ENCODE measurements at places on chromosomes 6 and 20.
A peak's percentile ranks its signal among the peaks of the same experiment; 100 is the strongest.

- DNase-seq, result peak; percentile 7
Measured at GRCh38 chr20:10322073-10323012, 103.7 kb downstream of the SNAP25 start.

DNA sequence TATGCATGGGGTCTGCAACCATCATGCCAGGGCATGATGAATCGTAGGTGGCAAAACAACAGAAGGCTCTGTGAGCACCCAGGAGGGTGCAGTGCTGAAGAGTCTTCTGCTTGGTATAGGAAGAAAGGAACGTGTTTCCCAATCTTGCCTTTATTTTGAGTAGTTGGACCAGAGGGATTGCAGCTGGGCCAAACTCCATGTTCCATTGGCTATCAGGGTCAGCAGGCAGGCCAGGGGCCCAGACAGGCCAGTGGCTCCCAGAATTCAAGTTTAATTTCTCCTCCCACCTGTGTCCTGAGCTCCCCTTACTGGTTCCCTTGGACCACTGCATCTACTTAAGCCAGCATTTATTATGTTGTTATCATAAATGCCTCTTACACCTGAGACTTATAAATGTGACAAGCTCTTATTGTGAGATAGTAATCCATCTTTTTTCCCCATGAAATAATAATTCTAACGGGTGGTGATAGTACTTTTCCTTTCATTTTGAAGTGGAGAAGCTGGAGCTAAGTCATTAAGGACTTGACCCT, 918 bp upstream of the TRIM38 start:
- no peak for DNase-seq

- DNase-seq, result peak; percentile 7
Measured at GRCh38 chr6:137493218-137494038, 766 bp downstream of the OLIG3 start.

- no peak for DNase-seq
Measured at GRCh38 chr6:33613795-33614168, 7.3 kb upstream of the ITPR3 start.

DNA sequence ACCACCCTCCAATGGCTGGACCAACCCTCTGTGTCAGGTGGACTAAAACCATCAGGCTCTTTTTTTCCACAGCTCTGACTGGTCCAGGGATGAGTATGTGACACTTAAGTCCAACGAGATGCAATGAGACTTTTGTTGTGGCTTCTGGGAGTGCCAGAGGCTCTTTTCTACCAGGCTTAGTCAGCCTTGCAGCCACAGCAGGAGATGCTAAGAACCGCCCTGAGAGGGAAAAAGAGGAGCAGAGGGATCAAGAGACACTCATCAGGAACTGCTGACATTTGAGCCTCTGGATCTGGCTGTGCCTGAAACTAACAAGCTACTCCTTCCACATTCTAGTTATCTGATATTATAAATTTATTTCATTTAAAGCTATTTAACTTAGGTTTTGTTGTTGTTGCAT, 270.9 kb upstream of the SULF2 start:
- DNase-seq, result peak; percentile 67

DNA sequence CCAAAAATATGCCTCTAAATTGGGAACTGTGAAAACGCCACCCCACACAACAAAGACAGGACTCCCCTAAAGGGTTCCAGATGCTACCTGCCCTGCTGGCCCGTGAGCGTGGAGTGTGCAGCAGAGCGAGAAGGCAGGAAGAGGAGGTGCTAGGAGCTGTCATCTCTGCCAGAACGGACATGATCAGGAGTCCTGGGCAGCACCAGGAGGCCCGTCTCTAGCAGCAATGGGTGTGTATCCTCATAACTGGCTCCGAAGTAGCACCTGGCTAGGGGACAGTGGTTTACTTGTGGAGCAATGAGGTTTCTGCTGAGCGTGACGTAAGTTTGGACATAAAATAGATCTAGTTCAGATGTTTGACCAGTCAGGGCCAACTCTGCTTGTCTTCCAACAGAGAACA, 226.0 kb downstream of the CDH4 start:
- DNase-seq, result no peak

DNA sequence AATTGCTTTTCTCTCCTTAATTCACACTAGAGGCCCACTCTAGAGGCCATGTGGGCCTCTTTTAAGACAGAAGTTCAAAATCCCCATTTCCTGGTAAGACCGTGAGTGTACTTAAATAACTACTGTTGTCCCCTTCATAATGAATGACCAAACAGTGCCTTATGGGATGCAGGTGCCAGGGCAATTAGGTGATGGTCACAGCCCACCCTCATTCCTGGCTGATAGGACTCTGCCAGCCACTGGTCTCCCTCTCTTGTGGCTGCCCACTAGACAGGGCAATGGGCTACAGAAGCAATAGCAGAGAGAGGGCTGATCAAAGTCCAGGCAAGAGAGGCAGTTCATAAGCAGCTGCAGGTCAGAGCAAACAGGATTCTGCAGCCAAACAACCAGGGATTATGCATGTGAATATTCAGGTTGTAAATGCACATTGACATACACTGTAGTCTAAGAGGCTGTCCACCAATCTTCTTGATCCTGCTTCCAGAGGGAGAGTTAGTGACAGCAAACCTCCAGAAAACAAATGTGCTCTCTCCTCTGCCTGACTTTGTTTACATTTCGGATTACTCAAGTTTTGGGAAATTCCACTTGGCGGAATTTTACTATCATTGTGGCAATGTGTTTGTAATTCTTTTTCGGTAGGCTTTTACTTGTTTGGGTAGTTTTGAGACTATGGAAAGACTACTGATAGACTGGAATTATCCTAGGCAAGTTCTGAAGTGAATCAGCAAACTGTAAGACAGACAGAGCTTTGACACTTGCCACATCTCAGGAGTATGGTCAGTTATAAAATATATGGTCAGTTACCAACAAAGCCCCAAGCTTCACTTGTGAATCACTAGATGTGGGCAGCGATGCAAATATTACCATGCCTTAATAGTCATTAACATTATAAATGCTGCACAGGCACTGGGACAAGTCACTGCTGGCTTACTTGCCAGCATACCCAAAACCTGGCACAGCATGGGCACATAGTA, 12.8 kb downstream of the PTPRK start:
- no peak for DNase-seq

GRCh38 chr6:148891405-148891783, 144.6 kb downstream of the UST start:
- no peak for DNase-seq

DNA sequence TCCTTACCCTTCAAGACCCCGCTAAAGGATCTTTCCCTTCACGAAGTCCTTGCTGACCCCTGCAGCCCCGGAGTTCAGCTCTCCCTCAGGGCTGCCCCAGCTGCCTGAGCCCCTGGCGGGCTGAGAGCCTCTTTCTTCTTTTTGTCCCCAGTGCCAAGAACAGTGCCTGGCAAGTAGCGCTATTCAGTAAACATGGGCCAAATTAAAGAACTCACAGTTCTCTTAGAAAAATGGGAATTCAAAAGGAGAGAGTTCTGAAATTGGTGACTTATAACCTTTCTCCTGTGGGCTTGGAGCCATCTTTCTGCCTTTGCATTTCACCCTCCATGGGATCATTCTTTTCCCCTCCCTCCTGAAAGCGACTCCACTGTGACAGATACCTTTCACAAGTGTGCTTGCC, 227.2 kb downstream of the TMEM242 start:
- DNase-seq, result no peak

DNA sequence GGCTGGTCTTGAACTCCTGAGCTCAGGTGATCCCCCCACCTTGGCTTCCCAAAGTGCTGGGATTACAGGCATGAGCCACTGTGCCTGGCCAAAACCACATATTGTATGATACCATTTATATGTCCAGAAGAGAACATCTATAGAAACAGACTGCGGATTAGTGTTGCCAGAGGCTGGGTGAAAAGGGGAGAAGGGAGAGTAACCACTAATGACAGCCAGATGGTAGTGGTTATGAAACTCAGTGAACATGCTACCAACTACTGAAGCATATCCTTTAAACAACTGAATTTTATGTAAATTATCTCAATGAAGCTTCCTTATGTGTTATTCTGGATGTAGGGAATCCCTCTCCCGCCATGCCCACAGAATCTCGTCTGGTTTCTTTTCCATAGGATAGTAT, 15.7 kb downstream of the SLC23A2 start:
- DNase-seq, result no peak

DNA sequence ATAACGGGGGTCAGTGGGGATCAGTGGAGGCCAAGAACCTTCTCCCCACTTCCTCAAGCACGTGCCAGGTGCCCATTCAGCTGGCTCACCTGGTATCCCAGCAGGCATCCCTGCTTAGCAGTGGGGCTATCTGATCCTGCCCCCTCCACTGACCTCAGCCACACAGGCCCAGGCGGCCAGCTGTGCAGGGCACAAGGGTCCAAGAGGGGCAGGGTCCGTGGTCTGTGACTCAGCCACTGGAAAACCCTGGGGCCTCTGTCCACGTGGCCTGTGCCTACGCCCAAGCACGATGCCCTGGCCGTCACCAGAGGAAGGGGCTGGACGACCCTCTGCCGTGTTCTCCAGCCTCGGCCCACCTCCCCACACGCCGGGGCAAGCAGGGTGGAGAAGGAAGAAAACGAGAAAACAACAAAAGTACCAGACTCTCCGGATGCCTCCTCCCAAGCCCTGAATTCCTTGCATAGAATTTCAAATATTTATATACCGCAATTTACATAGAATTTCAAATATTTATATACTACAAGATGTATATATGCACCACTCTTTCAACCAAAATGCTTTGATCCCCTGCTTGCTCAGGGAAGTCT, 12.1 kb downstream of the PXDC1 start:
- DNase-seq, result no peak

GRCh38 chr6:36533321-36533720, 14.0 kb downstream of the STK38 start:
- DNase-seq, result no peak

DNA sequence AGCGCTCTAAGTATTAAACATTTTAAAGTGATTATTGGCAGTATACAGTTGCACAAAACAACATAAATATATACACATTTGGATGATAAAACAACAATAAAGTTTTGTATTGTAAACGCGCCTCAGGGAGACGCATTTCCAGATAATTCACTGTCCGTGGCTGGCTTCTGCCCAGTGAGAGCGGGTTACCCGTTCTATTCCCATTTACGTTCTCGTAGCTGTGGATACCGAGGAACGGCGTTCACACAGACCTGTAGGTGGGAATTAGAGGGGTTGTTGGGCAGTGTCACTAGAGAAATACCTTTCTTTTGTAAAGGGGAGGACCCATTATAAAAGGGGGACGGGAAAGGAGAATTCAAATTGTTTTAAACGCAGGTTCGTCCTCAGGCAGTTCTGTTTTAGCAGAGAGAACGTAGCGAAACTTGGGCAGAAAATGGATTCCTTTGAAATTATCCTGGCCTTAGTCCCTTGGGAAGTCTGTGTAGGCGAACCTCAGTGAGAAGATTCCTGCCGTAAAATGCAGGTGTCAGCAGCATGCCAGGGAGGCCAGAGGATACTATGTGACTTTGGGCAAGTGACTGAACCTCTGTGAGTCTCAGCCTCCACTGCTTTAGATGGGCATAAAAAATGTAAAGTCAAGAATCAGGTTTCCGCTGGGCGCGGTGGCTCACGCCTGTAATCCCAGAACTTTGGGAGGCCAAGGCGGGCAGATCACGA, 756 bp downstream of the MTG2 start:
- no peak for DNase-seq

DNA sequence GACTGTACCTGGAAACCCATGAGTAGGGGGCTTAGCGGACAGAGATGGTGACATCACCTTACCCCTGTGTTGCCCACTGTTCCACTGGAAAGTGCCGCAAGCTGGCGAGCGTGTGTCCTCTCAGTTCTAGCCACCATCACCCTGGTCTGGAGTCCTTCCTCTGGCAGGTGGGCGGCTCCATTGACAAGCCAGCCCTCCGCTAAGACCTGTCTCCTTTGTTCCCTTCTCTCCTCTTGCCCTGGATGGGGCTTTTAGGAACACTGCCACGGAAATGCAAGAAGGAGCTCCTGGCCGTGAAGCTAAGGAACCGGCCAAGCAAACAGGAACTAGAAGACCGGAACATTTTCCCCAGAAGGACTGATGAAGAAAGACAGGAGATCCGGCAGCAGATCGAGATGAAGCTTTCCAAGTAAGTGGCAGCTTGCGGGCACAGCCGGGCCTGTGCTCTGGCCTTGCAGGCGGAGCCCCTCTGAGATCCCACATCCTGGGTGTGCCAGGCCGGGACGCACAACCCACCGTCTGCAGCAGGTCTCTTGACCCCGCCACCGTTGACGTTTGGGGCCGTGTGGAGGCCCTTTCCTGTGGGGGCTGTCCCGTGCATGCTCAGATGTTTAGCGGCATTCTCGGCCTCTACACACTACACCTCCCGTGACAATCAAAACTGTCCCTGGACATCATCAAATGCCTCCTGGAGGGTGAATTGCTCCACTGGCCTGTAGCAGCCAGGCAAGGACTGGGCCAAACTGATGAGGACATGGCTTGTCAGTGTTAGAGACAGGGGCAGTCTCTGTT, 127.5 kb downstream of the SYCP2 start:
- no peak for DNase-seq

GRCh38 chr6:163333038-163333437, 81.5 kb upstream of the QKI start:
- no peak for DNase-seq

- no peak for DNase-seq
Measured at GRCh38 chr6:139117734-139118133, 17.1 kb upstream of the HECA start.

- no peak for DNase-seq
Measured at GRCh38 chr6:56842686-56843475, 112.0 kb upstream of the BEND6 start.

- DNase-seq, result no peak
Measured at GRCh38 chr6:20188630-20189075, 23.6 kb downstream of the MBOAT1 start.

GRCh38 chr20:44886828-44887227, 1.3 kb downstream of the YWHAB start:
- DNase-seq, result no peak

- DNase-seq, result peak; percentile 20
Measured at GRCh38 chr20:14055127-14055742, 59.9 kb downstream of the MACROD2 start.

GRCh38 chr6:5282191-5282623, 20.9 kb downstream of the FARS2 start:
- DNase-seq, result no peak

DNA sequence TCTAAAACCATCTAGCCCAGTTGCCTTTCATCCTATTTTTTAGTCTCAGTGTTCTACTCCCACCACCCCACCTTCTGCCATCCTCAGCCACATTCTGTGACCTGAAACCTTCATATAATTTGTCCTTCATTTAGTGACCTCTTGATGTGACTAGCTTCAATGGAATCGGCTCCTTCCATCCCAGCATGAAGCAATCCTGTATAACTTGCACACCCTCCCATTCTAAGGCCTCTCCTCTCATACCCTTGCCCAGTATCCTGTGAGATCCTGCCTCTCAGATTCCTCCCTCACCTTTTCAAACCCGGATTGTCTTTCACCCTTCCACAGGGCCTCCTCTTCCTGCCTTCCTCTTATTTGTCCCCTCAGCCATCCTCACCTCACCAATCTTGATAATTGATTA, 3.1 kb downstream of the ZNF76 start:
- DNase-seq, result no peak

GRCh38 chr6:33585403-33586107, 5.5 kb upstream of the BAK1 start:
- DNase-seq, result peak; percentile 10

Data from NCI-H187 (cell line).